ENCODE measurements at places on chromosomes 13 and 19.

DNA sequence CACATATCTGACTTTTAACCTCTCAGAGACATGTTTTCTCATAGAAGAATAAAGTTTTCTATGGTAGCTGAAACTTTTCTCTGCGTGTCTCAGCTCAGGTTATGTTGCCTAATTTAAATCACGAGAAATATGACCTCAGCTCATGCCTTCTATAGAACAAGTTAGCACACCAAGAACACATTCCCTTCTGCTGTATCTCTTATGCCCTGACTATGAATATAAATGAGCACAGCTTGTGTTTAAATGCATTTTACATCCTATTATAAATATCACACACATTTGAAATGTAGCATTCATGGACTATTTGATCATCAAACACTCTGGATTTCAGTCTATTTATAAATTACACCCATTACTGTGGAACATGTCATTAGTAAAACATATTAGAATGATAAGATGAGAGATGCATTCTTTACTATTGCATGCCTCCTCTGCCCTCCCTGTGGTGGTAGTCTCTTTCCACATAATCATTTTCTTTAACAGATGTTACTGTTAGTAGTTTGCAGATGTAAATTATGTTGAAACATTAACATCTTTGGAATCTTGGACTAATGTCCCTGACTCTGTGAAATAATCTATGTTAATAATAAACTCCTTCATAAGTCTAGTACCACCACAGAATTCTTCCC lies 2044.9 kb upstream of the PCDH20 start:
- no peak for DNase-seq

- DNase-seq: no peak
These were observed 15.2 kb downstream of the NDFIP2 start for GRCh38 chr13:79496188-79496587.

DNA sequence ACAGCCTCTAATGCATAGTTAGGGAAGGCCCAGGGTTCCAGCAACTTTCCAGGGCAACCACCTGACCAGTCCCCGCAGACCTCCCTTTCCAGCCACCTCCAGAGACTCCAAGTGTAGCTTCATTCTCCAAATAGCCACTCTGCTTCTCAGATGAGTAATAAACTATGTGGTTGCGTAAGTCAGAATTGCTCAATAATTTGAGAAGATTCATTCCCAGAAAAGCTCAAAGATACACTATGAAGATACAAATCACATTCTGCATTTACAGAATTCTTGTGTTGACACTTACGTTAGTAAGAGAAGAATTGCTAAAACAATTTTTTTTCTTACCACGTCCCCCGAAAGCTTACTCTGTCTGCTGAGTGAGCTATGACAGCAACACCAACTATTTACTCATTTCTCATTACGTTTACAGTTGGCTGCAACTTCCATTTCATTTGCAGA lies 8.2 kb upstream of the LATS2 start:
- DNase-seq: no peak

DNA sequence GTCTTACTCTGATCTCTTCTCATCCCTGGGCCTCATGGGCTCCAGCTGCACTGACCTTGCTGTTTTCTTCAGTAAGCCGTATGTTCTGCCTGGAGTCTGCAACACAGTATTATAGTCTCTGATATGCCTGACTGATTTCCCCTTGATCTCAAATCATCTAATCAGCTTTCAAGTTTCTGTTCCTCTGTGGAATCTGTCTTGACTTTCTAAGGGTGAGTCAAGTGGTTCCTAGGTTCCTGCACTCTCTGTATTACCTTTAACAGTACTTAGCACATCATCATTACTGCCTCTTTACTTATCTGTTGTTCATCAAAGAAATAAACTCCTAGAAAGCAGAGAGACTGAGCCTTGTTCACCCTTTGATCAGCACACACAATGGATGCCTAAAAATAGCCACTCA lies 350.7 kb downstream of the LMO7 start:
- no peak for DNase-seq

GRCh38 chr13:38262211-38262610 lies 87.4 kb upstream of the UFM1 start:
- DNase-seq: no peak

Data from vagina (tissue), 2 donors.